ENCODE measurements at places on chromosomes 16 and 17. TPM values are rescaled to one million over a fixed set of nuclear protein-coding genes. Genes with fewer than 3 reads are reported as not detected.

The DBNDD1 gene
- 6.0 TPM for total RNA-seq

The GCGR gene
- not detected for total RNA-seq

- no peak overlapping the region for H3K4me3 ChIP-seq
- no peaks in the 10 kb centered on the region for H3K4me1 ChIP-seq
- no peak for DNase-seq
Observed at GRCh38 chr16:75195811-75196790, 10.9 kb downstream of the CTRB2 start.

DNA sequence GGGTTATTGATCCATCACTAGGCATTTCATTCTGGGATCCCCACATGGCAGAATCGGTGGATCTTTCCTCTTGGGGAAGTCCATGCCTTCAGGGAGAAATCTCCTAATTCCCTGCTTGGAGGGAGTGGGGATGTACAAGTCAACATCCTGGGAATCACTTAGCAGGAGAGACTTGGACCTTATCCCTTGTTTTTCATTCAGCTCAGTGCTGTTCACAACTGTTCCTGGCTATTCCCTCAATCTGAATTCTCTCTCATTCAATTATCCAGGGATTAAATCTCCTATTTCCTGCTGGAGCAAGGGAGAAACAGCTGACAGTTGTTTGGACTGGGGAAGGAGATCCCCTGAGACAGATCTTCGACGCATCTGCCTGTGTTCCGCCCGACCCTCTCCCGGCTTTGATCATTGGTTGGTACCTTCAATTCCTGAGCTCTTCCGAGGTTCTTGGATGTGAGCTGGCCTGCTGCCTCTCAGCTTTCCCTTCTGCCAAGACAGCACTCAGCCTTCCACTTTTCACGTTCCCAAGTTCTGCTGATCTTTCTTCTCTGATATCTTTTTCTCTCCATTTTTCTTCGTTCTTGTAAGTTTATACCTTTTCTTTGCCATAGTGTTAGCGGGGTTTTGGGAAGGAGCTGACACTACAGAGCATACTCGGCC lies 115.4 kb upstream of the GNAO1 start:
- no peak overlapping the region for H3K4me3 ChIP-seq
- no peaks in the 10 kb centered on the region for H3K36me3 ChIP-seq
- no peak for DNase-seq
- no peak overlapping the region for H3K27ac ChIP-seq

DNA sequence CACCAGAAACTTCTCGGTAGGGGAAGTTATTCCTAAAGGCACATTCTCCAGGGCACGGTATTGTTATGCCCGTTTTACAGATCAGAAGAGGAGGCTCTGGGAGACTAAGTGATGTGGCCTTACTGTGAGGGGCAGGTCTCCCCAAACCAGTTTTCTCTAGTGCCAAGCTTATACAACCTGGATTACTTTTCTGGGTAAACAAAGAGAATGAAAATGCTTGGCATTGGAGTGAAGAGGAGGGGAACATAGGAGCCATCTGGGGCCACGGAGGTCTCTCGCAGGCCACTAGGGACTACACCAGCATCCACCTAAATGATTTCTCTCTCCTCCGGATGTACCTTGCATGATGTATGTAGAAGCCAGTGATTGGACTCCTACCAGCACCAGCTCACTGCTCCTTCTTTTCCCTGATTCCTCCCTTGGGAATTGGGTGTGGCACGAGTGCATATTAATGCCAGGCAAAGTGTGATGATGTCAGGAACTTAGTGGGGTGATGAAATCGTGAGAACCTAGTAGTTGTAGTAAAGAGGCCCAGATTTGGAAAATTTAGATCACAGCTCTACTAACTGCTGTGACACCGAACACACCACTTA lies 674 bp downstream of the TOM1L1 start:
- peak overlapping the region; percentile 73 for H3K4me3 ChIP-seq
- no peaks in the 10 kb centered on the region for H3K27me3 ChIP-seq
- no peaks in the 10 kb centered on the region for H3K4me1 ChIP-seq
- H3K36me3 ChIP-seq, result no peaks in the 10 kb centered on the region
- peak overlapping the region; percentile 81 for H3K27ac ChIP-seq
